DMS53 (cell line): ENCODE measurements at places on chromosomes 16 and 17.

DNA sequence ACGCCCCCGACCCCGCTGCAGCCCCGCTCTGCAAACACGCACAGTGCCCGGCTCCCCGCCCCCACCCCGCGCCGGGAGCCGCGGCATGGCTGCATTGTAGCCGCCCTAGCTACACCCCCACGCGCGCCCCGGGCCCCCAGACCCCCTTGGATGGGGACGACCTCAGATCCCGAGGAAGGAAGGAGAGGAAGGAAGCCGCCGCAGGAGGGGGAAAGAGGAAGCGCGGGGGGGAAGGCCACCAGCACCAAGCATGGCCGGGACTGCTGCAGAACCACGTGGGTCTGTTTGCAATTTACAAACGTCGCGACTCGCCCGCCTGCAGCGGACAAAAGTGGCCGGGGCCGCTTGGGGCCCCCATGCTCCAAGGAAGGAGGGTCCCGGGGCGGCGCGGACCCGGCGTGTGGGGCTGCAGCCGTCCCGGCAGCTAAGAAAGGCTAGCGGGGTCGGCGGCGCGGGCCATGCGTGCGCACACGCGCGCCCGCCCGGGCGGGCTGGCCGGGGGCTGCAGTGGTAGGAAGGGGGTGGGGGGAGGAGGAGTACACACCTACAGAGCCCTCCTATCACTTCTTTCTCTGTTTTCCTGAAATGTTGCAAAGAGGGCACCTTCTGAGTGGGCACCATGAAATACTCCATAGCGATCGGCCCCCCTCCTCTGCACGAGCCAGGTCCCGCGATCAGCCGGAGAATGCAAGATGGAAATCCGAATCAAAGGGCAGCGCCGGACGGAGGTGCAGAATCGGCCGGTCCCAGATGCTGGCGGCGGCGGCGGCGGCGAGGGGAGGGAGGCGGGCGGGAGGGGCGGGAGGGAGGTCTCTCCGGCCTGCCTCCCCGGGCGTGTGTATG lies 488 bp downstream of the TFAP4 start:
- peak; percentile 67 for DNase-seq

- no peak for DNase-seq
These were observed 71.4 kb upstream of the ARL4D start for GRCh38 chr17:43327421-43327820.

DNA sequence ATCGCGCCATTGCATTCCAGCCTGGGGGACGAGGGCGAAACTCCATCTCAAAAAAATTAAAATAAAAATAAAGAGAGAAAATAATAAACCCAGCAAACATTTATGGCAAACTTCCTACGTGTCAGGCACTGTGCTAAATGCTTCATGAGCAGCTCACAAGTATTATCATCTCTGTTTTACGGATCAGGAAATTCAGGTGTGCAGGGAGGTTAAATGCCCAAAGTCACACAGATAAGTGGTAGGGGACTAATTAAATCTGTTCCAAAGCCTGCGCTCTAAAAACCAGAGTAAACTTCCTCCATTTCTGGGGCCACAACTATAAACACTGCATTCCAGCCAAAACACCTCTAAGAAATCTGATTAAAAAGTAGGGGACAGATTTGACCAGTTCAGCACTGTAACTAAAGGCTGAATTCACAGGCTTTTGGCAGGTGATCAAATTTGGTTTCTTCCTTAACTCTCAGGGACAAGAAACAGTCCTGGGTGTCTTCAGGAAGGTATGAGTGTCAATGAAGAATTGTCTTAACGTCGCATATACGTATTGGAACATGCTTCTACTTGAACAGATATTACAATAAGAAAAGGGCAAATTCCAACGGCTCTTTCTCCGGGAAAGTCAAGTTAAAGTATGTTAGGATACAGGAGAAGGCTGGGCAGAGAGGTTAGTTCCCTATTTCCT lies 996 bp downstream of the STRADA start:
- DNase-seq = peak; percentile 33

DNA sequence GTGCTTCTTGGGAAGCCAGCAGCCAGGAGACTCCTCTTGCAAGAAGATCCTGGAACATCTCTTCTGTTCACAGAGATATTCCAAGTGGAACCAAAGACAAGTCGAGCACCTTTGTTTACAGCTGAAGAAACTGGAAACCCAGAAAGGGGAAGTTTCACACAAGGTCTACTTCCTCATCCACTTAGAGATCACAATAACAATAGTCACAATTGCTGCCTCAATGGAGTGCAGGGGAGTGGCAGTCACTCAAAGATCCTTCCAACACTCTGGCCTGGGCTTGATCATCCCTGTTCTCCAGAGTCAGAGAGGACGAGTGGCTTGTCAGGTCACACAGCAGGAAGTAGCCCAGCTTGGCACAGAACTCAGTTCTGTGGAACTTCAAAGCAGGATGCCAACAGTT lies 46.9 kb upstream of the SIAH1 start:
- peak; percentile 53 for DNase-seq

DNA sequence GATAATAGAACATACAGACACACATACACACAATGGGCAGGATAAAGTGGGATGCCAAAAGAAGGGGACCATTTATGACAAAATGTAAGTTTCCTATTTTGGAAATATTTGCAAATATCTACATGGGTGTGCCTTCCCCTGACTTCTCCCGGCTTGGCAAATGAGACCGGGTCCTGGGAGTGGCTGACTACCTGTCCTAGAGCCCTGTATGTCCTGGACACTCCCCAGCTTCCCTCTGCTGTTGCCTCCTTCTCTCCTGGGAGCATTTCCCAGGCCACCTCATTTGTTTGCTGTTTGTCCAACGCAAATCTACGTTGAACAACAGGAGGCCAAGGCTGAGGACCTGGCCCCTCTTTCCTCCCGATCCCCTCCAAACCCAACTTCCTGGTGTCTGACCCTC lies 16.9 kb downstream of the PECAM1 start:
- no peak for DNase-seq

- DNase-seq = peak; percentile 49
These were observed 278 bp downstream of the ITGB4 start for GRCh38 chr17:75721463-75722011.

GRCh38 chr17:7632492-7632894 lies 2.6 kb downstream of the SHBG start:
- peak; percentile 70 for DNase-seq

GRCh38 chr17:42133461-42134041 lies 10.9 kb downstream of the HSPB9 start:
- peak; percentile 84 for DNase-seq

- peak; percentile 87 for DNase-seq
These were observed 46.1 kb upstream of the BPTF start for GRCh38 chr17:67779098-67779672.

GRCh38 chr17:4497101-4497824 lies 1.4 kb upstream of the SPNS2 start:
- peak; percentile 90 for DNase-seq

GRCh38 chr16:48899500-48899899 lies 289.5 kb upstream of the N4BP1 start:
- DNase-seq = no peak

GRCh38 chr17:28729950-28730330 lies 1.4 kb downstream of the NEK8 start:
- no peak for DNase-seq

DNA sequence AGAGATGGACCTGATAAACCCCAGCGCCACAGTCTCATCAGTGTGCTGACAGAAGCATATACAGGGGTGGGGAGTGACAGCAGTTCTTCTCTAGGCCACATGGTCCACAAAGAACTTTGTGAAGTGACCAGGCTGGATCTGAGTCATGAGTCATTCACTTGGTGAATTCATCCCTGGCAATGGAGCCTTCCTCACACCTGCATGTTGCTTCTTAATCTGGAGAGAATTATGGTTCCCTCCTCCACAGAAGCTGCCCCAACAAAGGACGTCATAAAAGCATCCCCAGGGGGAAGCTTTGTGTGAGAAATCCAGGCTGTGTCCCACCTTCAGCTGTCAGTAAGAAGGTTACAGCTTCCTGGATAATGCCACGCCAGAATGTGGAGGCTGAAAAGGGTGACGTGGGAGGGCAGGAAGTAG lies 215.6 kb upstream of the MAF start:
- DNase-seq = peak; percentile 5

DNA sequence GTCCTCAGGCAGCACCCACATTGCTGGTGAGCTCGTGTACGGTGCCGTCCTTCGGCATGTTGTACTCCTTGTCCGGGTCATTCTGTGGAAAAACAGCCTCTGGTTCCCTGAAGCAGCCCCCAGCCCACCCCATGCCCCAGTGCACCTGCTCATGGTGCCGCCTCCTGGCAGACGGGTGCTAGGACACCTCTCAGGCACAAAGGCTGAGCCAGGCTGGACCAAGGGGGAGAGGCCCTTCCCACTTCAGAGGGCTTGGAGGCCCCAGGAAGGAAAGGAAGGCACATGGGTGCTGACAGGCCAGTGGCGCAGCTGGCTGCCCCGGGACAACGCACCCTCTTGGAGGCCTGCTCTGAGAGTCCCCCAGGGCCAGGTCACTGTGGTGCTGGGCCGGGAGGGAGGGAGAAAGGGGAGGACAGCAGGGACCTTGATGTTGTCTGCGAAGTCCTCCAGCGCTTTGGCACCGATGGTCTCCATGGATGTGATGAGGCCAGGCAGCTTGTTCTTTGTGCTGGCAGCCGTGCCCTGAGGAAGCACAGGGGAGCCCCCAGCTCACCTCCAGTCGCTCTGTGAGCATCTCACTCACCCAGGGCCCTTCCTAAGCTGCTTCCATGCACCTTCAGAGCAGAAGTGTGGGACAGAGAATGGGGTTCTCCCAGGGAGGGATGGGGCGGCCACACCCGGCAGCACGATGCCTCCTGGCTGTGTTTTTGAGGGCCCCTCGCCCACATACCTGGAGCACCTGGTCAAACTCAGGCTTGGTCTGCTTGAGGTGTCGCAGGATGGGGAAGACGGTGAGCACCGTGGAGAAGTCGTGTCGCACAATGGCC lies 9.3 kb downstream of the ZACN start:
- peak; percentile 45 for DNase-seq

DNA sequence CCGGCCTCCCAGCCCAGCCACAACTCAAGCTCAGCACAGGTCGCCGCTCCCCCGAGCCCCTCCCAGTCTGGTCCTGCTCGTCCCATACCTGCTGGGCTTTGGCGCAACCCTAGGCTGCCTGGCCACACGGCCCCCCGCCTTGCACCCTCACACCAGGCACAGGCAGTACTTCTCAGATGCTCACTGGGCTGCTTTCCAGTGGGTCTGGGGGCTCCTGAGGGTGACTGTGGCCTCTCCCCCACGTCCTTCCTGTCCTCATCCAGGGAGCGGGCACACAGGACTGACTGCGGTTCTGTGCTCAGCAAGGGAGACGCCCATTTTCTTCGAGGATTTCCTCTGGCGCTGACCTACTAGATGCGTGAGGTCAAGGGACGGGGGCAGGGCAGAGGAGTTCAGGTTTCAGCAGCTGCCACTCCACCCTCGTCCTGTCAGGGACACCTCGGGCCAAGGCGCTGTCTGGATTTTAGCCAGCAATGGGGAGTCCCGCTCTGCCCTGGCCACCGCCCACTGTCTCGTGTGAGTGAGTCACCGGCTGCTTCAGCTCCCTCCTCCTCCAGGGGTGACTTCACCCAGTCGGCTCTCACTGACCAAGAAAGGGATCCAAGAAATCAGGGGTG lies 115.8 kb downstream of the NPIPB11 start:
- peak; percentile 78 for DNase-seq

DNA sequence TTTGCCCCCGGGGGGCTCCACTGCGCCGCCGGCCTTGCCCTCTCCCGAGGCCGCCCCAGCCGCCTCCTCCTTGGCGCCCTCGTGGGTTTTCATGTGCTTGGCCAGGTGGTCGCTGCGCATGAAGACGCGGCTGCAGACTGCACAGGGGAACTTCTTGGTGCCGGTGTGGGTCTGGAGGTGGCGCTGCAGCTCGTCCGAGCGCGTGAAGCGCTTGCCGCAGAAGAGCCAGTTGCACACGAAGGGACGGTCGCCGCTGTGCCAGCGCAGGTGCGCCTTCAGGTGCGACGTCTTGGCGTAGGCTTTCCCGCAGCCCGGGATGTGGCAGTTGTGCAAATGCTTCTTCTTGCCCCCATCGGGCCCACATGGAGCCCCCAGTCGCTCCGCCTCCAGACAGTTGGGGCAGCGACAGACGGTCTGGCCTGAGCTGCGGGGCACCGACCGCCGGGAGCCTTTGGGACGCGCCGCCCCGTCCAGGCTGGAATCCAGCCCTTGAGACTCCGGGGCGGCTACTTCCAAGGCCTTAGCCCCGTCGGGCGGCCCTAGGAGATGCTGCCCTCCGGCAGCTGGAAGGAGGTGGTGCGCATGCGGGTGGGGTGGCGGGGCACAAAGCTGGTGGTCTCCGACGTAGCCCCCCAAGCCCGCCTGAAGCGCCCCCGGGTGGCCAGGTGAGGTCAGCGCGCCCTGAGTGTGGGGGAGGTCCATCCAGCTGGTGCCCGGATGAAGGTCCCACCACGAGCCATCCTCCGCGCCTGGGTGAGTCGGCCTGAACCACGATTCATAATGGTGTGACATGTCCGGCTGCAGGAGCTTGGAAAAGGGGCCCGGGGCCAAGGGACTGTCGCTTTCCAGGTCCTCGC lies 3.4 kb downstream of the SP6 start:
- peak; percentile 70 for DNase-seq

DNA sequence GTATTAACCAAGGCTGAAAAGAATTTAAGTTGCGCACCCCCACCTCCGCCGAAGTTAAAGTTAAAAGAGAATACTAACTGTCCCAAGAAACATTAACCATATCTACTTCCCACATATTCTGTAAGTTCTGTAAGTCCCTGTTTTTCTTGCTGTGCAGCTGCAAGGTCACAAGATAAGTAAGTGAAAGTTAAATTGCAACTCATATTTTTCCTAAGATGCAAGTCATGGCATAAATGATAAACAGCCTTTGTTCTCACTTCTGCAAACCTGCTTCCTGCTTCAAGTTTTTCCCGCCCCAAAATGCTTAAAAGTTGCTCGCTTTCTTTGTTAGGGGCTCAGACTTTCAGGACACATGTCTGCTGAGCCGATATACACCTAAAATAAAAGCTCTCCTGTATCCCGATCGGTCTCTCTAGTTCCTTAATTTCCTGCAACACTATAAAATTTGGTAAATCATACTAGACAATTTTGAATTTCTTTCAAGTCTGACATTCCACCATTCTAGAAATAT lies 32.6 kb upstream of the ABCA9 start:
- DNase-seq = no peak

DNA sequence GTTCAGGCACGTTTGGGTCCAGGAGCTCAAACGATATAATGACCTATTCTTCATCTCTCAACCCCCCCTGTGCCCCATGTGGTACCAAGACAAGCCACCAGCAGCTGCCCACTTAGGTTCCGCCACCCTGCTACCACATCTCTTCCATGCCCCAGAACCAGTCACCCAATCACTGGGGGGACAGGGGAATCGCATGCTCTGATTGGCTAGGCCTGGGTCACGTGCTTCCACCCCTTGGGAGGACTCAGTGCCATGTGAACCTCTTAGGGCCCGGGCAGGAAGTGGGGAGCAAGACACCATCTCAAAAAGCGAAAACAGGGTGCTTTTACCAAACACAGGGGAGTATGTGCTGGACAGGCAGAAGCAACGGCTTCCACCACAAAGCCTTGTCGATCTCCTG lies 91.3 kb downstream of the KATNIP start:
- no peak for DNase-seq

GRCh38 chr16:2223221-2223941 lies at the start of gene E4F1:
Gene E4F1 (plus strand): TSS chr16:2223591. CDS start chr16:2223614, 23 bp downstream.
- peak; percentile 99 for DNase-seq

- DNase-seq = no peak
These were observed 44.7 kb downstream of the HS3ST3A1 start for GRCh38 chr17:13557077-13557476.

- DNase-seq = no peak
These were observed 46.2 kb downstream of the GNAO1 start for GRCh38 chr16:56237451-56237930.

- peak; percentile 80 for DNase-seq
These were observed at the start of gene PSMB10 for GRCh38 chr16:67936124-67936879. Gene PSMB10 (minus strand): TSS chr16:67936850. CDS start chr16:67936749, 101 bp downstream.

- peak; percentile 63 for DNase-seq
These were observed 56.6 kb upstream of the GSE1 start for GRCh38 chr16:85556456-85557082.
